LHCN-M2 (cell line): ENCODE measurements at places on chromosomes 5 and 9. TPM values are rescaled to one million over a fixed set of nuclear protein-coding genes. Genes with fewer than 3 reads are reported as not detected.

The MEIKIN gene
- total RNA-seq: not detected in 2 replicates

The LCN2 gene
- not detected in 2 replicates for total RNA-seq

The SIL1 gene
- total RNA-seq: 37.0 and 41.4 TPM in 2 replicates

The PRR16 gene
- total RNA-seq: 30.3 and 34.1 TPM in 2 replicates

The ADAMTS16 gene
- 1.6 and 2.6 TPM in 2 replicates for total RNA-seq

The LCP2 gene
- not detected in 2 replicates for total RNA-seq

The LVRN gene
- 0.11 and 0.13 TPM in 2 replicates for total RNA-seq

The BHMT gene
- not detected in 2 replicates for total RNA-seq

The CDC26 gene
- total RNA-seq: 25.0 and 39.7 TPM in 2 replicates

The PAEP gene
- not detected in 2 replicates for total RNA-seq

The ARL14EPL gene
- 0.40 TPM in 1 of 2 replicates, not detected in the other for total RNA-seq

DNA sequence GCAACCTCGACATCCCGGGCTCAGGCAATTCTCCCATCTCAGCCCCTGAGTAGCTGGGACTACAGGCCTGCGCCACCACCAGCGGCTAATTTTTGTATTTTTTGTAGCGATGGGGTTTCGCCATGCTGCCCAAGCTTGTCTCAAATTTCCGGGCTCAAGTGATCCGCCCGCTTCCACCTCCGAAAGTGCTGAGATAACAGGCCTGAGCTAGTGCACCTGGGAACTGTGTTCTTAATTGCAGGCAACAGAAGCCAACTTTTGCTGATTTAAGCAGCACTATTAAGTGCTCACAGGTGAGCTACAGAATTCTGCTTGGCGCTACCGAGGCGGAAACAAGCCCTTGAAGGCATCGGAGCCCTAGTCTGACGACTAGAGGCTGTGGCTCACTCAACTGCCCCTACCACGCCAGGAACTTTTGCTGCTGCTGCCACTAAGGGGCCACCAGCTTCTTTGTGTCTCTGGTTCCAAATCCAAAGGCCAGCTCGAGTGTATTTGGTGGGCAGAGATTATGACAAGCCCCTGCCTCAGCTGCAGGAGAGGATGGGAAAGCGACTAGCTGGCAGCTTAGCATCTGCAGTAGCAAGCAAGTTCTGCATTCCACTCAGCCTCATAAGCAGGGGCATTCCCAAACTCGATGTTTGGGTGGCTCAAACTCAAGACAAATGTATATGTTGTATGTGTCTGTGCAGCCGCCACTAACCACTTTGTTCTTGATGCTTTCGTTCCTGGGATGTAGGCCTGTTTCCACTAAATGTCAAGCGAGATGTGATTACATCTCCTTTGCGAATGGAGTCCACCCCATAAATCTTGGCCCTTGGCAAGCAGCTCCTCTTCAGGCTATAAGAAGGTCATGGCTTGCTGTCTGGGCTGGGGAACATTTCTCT lies 10.6 kb upstream of the HMCN2 start:
- DNase-seq: no peak

DNA sequence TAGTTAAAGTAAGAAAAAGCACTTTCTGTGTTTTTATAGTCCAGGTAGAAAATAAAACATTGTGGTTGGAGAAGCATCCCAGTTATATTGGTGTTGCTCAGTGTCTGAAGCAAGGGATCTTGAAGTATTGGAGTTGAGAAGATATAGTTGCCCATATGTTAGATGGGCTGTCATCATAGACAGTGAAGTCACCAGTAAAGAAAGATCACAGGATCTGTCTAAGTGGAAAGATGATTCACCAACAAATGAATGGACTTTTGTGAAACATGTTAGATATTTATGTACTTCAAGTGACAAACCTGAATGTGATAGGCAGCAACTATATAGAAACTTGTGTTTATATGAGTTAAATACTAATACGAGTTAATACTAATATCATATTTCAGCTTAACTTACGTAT lies 11.7 kb downstream of the OGN start:
- no peak for DNase-seq

DNA sequence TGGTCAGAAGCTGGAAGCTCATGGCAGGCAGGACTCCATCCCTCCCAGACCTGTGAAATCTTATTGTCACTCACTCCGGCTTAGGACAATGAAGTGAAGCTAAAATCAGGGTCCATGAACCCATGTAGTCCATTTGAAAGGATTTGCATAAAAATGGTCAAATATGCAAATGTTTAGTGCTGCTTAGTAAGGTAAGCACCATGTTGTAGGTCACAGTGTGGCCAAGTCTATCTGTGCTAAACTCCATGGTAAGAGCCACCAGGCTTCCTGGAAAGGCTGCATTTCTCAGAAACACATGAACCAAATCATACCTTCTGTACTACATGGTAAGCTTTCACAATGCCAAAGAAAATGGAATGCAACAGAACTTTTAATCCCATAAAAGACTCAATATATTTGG lies 5.7 kb downstream of the ALG2 start:
- no peak for DNase-seq

GRCh38 chr9:131585375-131585774 lies 40.1 kb downstream of the PRRT1B start:
- no peak for DNase-seq

DNA sequence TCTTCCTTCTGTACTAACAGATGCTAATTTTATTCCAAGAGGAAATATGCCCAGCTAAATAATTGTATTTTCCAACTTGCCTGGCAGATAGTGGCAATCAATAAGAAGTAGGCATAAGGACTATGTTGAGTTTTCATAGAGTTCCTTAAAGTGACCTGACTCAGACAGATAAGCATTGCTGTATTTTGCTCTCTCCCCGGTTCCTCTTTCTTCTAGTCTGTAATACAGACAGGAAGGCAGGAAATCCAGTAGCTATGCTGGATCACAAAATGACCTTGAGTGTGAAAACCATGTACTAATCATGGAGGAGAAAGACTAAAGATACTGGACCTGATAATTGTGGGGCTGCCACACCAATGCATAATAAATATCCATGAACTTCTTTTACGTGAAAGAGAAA lies 701.7 kb downstream of the CETN3 start:
- DNase-seq: no peak

- DNase-seq: peak; percentile 34
Observed at GRCh38 chr9:35920051-35920620, 10.8 kb downstream of the SPAAR start.

GRCh38 chr5:180290568-180291233 lies 1.2 kb downstream of the MAPK9 start:
- DNase-seq: no peak

GRCh38 chr9:84959339-84959738 lies 289.8 kb downstream of the NTRK2 start:
- no peak for DNase-seq

GRCh38 chr9:114407889-114408288 lies 20.1 kb upstream of the AKNA start:
- DNase-seq: no peak

DNA sequence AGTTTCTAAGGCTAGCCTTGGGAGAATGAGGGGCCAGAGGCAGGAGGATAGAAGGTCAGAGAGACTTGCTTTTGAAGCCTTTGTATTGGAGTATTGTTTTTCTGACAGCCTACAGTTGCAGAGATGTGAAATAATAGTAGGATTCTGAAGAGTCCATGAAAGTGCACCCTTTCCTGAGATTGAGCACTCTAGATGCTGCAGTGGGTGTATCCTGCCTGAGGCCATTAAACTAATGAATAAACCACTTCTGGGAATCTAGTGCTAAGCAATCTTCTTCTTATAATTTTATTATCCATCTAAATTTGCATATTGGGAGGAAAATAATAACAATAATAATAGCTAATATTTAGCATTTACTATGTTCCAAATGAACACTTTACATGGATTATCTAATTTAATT lies 19.3 kb upstream of the NNT start:
- DNase-seq: no peak

DNA sequence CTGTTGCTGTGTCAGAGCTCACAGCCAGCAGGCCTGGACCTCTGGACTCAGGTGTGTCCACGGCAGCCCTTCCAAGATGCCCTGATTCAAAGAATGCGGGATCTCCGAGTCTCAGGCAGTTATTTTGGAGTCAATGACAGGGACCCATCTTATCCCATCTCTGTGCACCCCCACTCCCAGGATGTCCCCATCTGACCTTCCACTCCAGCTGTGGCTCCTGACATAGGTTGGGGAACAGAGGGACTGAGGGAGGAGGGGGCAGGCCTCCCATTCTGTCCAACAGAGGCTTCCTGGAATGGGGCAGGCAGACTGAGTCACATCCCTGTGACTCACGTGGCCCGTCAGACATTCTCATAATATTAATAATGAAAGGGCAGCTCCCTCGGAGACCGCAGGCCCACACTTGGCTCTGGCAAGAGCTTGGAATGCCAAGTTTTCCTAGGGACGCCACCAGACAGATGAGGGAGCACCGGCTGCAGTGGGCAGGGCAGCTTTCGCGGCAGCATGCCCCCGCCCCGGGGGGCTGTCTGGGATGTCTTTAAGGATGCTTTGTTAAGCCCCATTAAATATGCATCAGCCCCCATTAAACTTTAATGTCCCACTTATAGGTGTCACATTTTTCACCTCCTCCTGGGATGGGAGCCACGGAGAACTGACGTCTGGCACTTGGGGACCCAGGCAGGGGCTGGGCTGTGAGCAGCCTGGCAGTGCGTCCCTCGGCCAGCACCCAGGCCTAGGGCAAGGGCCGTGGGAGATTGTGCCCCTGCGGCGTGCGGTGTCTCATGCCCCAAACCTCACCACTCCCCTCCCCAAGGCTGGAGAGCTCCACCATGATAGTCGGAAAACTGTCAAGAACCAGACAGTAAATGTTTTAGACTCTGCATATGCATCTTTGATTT lies 23.6 kb upstream of the FIBCD1 start:
- peak; percentile 95 for DNase-seq

- no peak for DNase-seq
Observed at GRCh38 chr5:134131578-134132350, 17.3 kb downstream of the TCF7 start.

DNA sequence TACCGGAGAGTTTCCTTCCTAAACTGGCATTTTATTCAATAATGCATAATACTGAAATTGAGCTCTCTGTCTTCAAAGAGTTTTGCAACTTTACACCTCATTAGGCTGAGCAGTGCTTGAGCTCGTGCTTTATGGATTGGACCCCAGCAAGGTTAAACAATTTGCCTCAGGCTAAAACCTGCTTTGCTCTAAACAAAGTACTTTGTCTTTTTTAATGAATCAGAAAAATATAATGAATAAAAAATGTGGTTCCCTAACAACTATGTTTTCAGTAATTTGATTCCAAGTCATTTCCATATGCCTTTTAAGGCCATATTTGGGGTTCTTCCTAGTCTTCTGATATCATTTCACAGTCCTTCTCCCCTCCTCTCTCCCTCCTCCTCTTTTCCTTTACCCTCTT lies 20.0 kb downstream of the ZNF366 start:
- no peak for DNase-seq

DNA sequence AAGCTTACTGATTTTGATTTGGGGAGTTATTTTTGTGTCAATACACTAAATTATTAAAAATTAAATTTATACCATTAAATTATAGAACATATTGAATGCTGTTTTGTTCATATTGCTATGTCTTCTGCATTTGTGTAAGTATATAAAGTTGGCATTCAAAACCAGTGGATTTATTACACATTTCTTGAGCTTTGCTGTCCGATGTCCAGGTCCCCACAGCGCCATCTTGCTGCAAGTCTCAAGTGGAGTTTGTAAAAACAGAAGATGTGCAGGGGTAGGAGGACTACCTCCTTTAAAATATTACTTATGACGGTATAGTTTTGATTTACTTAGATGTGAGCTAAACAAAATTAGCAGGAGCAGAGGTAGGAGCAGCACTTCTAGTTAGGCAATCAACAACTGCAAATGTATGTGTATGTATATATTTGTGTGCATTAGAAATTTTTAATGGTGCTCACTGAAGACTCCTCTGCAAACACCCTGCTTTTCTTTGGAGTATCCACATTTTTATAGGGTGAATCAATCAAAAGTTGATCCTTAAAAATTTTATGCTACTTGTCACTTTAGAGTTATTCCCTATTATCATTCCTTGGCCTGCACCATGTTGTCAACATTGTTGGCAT lies 37.4 kb downstream of the CPEB4 start:
- DNase-seq: peak; percentile 54

GRCh38 chr9:89738137-89738932 lies 133.5 kb downstream of the GADD45G start:
- DNase-seq: no peak

- DNase-seq: no peak
Observed at GRCh38 chr9:131407717-131408195, 13.9 kb downstream of the PRRC2B start.

DNA sequence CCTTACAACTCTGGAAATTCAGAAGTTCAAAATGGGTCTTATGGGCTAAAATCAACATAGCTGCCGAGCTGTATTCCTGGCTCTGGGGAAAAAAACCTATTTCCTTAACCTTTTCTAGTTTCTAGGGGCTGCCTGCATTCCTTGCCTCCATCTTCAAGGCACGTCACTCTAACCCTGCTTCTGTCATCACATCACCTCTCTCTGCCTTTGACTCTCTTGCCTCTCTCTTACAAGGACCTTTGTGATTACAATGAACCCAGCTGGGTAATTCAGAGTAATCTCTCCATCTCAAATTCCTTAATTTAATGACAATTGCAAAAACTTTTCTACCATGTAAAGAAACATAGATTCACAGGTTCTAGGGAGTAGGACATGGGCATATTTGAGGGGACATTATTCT lies 103.1 kb upstream of the SMC2 start:
- no peak for DNase-seq

DNA sequence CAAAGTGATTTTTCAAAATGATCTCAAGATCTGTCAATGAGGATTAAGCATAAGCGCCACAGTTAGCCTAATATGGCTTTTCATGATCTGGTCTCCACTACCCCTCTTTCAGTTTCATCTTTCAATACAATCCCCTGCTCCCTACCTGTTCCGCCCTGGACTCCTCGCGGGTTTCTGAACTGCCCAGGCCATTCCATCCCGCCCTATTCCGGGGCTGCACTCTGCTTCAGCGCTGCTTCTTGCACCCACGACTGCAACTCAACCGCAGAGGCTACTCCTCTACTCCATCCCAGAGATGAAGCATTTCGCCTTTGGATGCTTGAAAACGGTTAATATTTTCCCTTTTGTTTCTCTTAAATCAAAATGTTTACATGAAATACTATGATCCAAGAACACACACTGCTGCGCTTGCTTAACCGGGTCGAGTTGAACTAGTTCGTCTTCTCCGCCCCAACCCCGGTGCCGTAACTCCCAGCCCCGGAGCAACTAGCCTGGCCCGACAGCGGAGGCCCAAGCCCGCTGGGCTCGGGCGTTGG lies 716 bp upstream of the OTULIN start:
- DNase-seq: no peak

- no peak for DNase-seq
Observed at GRCh38 chr9:89020754-89021153, 29.5 kb downstream of the S1PR3 start.

GRCh38 chr5:60339691-60340201 lies 360.2 kb downstream of the DEPDC1B start:
- DNase-seq: no peak

DNA sequence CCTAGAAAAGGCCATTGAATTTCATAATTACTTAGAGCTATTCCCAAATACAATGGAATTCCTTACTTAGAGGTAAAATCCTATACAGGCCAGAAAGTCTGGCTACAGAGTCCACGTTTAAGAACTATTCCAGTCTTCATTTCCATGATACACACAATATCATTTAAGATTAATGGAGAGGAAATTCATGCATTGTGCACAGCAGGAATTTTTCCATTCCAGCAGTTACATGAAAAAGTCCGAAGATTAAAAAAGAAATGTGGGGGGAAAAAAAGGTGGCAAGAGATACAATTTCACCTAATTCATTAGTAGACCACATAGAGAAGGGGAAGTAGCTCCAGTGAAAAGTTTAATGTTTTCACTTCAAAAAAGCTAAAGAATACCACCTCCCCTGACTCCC lies 63.1 kb downstream of the CHD1 start:
- no peak for DNase-seq
